A172 (cell line): ENCODE measurements at places on chromosomes 3 and 15.
A peak's percentile ranks its signal among the peaks of the same experiment; 100 is the strongest.

GRCh38 chr3:69739204-69740102, at the start of gene MITF:
TSS of gene MITF (plus strand) at chr3:69739464. CDS start at chr3:69739598, 134 bp downstream.
- DNase-seq = peak; percentile 66

DNA sequence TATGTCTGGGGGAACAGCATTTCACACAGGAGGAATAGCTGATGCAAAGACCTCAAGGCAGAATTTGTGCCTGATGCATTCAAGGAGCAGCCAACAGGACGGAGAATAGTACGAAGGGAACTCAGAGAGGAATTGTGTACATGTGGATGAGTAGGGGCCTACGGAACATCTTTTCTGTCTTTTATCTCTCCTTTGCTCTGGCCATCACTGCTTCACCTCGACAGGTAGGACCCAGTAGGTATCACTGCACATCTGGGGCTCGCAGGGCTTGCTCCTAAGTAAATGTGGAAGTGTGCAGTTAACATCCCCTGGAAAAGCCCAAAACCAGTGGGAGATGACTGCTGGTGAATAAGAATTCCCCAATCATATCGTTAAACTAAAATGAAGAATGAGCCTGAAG, 56.4 kb upstream of the POU1F1 start:
- DNase-seq = peak; percentile 15

- DNase-seq = no peak
Observed at GRCh38 chr15:84889991-84890669, 5.7 kb downstream of the SLC28A1 start.

GRCh38 chr3:157285141-157285540, 125.2 kb upstream of the CCNL1 start:
- no peak for DNase-seq

DNA sequence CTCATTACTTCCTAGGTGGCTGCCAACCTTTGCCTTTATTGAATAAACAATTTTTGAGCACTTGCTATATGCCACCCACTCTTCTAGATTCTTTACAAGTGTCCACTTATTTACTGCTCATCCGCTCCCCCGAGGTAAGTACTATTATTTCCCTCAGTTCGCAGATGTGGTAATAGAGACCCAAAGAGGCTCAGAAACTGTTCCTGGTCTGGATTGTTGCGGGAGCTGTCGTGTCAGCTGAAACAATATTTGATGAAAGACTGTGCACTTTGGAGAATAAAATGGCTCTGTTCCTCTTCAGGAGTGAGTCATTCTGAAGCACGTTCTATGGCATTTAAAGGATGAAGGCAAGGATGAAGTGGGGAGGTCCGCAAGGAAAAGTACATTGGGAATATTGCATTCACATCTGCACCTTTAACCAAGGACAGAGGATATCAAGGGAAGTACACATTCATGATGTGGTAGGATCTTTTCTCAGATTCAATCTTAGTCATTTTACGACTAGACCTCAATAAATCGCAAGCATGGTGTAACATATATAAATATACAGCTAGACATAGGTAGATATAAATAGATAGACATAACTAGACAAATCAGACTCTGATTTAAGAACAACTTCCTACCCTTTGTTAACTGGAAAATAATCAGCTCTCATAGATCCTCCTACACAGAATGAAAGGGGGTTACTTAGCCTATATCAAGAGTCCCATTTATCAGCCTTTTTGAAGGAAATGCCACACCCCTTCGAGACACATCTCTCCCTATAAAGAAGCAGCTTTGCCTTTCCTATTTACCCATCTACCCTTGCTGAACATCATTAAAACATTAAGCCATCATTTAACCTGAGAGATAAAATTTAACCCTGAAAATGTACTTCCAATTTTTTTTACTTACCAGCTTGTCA, 70.3 kb downstream of the RORA start:
- DNase-seq = no peak

DNA sequence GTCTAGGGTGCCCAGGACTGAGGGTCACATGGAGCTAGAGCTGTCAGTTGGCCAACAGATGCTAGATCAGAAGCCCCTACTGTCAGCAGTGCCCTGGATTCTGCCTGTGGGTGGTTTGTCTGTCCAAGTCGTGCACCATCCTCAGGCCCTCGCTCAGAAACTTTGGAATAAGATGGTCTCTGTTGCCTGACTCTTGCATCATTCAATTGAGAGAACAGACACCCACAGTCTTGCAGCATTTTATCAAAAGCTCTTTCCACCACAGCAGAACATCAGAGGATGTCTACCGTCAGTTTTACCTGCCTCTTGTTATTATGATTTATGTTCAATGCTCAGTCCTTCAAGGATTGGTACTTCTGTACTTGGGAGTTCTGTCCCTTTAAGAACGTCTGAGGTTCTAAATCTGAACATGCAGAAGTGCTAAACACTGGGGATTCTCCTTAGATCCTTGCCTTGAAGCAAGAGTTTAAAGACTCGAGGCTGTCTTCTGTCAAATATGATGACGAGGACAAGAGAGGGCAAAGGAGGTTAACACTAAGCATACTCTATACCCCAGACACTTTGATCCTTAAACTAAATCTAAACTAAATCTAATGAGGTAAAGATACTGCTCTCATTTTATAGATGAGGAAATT, 4.8 kb downstream of the AQP9 start:
- no peak for DNase-seq

DNA sequence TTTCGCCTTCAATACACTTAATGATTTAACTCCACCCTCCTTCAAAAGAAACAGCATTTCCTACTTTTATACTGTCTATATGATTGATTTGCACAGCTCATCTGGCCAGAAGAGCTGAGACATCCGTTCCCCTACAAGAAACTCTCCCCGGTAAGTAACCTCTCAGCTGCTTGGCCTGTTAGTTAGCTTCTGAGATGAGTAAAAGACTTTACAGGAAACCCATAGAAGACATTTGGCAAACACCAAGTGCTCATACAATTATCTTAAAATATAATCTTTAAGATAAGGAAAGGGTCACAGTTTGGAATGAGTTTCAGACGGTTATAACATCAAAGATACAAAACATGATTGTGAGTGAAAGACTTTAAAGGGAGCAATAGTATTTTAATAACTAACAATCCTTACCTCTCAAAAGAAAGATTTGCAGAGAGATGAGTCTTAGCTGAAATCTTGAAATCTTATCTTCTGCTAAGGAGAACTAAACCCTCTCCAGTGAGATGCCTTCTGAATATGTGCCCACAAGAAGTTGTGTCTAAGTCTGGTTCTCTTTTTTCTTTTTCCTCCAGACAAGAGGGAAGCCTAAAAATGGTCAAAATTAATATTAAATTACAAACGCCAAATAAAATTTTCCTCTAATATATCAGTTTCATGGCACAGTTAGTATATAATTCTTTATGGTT, at the start of gene CCR5:
Gene CCR5, plus strand, starts transcription at position 108 of the 680 bp plus-strand sequence. CDS start 1,957 bp downstream, outside the sequence.
- DNase-seq = no peak

DNA sequence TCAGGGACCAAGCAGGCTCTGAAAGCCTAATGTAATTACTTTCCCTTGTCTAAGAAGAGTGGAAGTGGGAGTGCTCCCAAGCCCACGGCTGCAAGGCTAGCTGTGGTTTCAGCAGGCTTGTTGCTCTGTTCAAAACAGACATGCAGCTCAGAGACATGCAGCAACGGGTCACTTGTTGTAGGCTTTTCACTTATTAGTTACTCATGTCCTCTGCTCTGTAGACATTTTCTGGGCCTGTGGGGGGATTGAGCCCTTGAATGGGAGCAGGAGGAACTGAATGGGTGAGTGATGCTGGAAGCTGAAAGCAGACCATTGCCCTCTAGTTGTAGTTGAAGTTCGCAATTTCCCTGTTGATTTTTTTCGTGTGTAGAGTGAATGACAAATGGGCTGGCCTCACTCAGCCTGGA, 261.9 kb upstream of the NR2E3 start:
- DNase-seq = no peak

DNA sequence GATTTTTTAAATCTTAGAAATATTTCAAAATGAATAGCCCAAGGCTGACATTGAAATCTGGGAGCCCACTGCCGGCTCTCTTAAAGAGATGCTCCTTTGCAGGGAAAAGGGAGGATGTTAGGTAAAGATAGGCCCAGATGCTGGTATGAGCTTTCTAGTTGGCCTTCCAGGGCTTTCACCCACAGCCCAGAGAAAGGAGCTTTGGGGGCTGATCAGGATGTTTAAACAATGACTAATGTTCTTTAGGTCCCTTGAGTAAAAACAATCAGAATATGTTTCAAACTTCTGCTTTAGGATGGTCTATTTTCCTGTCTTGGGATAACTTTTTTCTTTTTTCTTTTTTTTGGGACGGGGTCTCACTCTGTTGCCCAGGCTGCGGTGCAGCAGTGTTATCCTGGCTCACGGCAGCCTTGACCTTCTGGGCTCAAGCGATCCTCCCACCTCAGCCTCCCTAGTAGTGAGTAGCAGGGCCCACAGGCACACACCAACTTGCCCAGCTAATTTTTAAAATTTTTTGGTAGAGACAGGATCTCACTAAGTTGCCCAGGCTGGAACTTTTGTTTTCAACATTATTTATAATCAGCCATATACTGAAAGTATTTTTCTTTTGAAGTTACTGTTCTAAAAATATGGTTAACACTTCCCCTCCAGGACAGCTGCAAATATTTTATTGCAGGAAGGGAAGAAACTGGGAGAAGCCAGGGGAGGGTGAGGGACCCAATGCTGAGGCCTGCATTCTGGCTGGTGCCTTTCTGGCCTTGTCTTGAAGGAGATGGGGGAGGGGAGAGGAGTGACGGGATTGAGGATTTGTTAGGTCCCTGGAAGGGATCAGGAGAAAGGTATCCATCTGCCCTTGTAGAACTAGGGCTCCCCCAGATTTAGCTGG, 70.1 kb downstream of the TRAK1 start:
- no peak for DNase-seq

DNA sequence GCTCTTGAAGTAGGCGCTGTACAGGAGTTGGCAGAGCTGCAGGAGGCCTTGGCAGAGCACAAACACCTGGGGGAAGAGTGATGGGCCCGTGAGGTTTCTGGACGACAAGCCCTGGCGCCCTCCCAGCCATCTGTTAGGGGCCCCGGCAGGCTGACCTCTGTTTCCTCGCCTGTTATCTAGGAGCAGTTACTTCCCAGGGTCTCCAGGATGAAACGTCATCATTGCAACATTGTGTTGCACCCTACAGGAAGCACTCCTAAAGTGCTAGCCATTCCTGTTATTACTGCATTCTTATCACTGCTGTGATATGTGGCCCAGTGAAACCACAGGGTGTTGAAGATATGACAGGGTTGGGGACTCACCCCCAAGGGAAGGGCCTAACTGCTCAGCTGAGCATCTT, 50.2 kb downstream of the SLCO2A1 start:
- no peak for DNase-seq

- no peak for DNase-seq
Observed at GRCh38 chr15:81083201-81083600, 50.9 kb upstream of the CFAP161 start.

DNA sequence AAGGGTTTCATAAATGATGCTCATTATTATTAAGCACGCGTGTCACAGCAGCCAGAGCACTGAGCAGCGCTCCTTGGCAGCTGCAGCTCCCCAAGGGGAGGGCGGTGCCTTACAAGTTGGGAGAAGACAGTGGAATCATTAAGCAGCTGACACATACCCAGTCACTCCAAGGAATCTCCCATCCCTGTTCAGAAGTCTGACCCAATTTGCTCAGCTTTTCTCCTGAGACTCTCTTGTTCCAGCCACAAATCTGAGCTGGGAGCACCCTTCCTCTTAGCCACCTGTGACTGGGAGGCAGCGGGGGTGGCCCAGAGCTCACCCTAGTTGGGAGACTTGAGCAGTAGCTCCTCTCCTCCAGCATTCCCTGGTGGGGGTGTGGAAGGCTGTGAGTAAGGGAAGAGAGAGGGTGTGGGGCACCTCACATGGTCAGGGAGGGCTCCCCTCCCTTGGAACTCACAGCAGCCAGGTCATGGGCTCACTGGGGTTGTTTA, 64.3 kb downstream of the DUT start:
- peak; percentile 88 for DNase-seq

DNA sequence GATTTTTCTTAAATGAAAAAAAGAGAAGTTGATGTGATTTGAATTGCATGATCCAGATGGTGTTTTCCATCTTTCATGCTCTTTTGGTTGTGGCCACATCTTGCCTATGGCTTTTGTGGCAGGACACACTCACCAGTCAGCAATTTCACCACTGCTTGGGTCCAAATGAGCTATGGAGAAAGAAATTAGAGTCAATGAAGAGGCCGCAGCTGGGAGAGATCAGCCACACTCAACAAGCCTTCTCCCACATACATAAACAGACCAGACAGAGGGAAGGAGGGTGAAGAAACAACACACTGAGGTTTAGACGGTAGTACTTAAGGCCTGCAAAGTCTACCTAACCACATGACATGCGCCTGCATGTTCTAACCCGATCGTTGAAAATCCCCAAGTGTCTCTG, 110.7 kb upstream of the CDIN1 start:
- no peak for DNase-seq

GRCh38 chr3:136390574-136390973, 140.4 kb downstream of the PCCB start:
- DNase-seq = no peak

GRCh38 chr15:70374096-70374495, 276.4 kb upstream of the TLE3 start:
- no peak for DNase-seq

DNA sequence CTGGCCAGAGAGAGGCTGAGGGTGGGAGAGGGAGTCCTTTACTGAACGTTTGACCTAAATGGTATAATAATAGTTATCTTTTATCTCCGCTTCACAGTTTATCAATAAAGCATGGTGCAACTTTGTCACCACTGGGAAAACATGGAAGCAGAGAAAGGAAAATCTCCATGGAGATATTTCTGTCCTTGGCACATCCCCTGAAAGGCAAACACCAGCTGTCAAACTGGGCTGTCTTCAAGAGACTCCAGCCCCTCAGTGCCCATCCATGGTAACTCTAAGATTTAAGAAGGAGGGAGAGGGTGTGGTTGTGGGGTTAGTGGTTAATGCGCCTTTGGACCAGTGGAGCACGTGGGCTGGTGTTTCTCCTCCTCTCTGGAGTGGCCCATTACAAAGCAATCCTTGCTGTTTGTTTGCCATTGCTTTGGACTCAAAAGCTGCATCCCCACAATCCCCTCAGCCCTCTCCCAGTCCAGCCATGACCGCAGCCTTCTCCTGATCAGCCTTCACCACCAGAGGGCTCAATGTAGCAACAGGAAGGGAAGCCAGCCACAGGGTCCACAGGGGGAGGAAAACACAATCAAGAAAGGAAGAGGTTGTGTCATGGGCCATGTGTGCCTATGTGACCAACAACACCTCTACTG, 38.2 kb upstream of the FAM174B start:
- DNase-seq = peak; percentile 6

GRCh38 chr3:156307704-156308103, 187.3 kb downstream of the KCNAB1 start:
- DNase-seq = peak; percentile 52

- DNase-seq = no peak
Observed at GRCh38 chr3:55333923-55334322, 153.2 kb downstream of the WNT5A start.
